Muscle of leg (tissue), 16 donors: ENCODE measurements at places on chromosomes 3 and 15. TPM values are rescaled to one million over a fixed set of nuclear protein-coding genes. Genes with fewer than 3 reads are reported as not detected.
A peak's percentile ranks its signal among the peaks of the same experiment; 100 is the strongest.

GRCh38 chr3:135213213-135213612 is 418.2 kb downstream of the EPHB1 start:
- no peak for DNase-seq

- DNase-seq = no peak
Measured at GRCh38 chr15:101718896-101719295, 5.4 kb downstream of the TARS3 start.

GRCh38 chr3:49461443-49462171 is 8.5 kb upstream of the DAG1 start:
- no peak for DNase-seq

DNA sequence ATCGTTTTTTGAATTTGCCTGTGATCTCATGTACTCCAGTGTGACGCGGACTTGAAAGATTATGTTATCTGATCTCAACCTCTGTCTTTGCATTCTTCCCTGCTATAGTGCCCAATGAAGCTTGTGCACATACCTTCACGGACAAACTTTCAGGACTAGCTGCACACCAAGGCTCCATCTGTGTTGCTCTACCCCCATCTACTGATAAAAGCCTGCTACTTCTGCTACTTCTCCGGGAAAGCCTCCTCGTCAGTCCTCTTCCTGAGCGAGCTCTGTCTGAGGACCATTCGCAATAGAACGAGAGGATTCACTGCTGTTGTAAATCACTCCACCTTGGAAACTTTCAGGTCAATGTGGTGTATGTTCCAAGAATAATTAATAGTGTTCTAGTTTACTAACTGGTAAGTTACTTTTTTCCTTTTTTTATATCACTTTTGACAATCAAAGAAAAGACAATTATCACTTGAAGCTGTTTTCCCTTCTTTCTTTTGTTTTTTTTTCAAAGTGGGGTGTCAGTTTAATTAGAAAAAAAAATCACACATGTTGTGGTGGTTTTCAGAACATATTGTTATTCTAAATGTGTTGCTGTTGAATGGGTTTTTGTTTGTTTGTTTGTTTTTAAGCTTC is 217.6 kb downstream of the ARRDC4 start:
- DNase-seq = peak; percentile 76

GRCh38 chr3:178680489-178680888 is 144.3 kb downstream of the KCNMB2 start:
- no peak for DNase-seq

Gene GTF2E1
- 10.4 TPM for polyA plus RNA-seq

Gene CRYGS
- 4.3 TPM for polyA plus RNA-seq

Gene RTP1
- 0.14 TPM for polyA plus RNA-seq

Gene CCDC13
- 0.20 TPM for polyA plus RNA-seq

Gene RYR3
- polyA plus RNA-seq = 33.2 TPM

Gene CADM2
- polyA plus RNA-seq = 3.9 TPM

Gene TGM4
- 0.04 TPM for polyA plus RNA-seq

Gene RBP2
- not detected for polyA plus RNA-seq
